Karpas-422 (cell line): ENCODE measurements at places on chromosomes 11 and 22. TPM values are rescaled to one million over a fixed set of nuclear protein-coding genes. Genes with fewer than 3 reads are reported as not detected.

- no peak for DNase-seq
These were observed 83.9 kb upstream of the MTNR1B start for GRCh38 chr11:92885600-92885999.

GRCh38 chr11:116680349-116681125 lies 92.2 kb downstream of the BUD13 start:
- DNase-seq, result no peak

DNA sequence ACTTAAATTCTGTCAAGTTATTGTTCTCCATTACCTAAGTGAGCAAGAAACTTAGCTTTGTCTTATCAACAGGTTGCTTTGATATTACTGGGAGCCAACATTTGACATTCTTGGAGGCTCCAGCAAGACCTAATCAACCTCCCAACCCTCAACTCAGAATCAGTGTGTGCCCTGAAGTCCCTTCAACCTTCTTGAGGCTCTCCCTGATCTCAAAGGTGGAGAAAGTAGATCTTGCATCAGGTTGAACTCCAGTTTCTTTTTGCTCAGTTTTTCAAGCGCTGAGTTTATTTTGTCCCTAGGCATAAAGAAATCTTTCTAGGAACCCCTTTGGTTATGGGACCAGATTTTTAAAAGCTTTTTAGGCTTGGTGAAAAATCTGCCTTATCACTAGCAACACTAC lies 1.4 kb downstream of the FAM111A start:
- DNase-seq, result peak; percentile 54

DNA sequence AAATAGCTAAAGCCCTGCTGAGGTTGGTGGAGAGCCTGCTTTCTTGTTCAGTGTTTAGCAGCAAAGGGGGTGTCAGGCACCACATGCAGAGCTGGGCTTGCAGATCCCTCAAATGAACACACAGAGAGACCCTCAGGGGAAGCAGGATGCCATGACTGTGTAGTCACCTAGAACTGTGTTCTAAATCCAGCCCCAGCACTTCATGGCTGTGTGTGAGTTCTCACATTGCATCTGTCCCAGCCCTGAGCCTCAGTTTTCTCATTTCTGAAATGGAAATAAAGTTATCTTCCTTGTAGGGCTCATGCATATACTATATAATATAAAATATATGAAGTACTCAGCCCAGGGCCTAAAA lies 47.1 kb downstream of the CWC15 start:
- no peak for DNase-seq

- DNase-seq, result no peak
These were observed 507.6 kb upstream of the LARGE1 start for GRCh38 chr22:34427841-34428240.

DNA sequence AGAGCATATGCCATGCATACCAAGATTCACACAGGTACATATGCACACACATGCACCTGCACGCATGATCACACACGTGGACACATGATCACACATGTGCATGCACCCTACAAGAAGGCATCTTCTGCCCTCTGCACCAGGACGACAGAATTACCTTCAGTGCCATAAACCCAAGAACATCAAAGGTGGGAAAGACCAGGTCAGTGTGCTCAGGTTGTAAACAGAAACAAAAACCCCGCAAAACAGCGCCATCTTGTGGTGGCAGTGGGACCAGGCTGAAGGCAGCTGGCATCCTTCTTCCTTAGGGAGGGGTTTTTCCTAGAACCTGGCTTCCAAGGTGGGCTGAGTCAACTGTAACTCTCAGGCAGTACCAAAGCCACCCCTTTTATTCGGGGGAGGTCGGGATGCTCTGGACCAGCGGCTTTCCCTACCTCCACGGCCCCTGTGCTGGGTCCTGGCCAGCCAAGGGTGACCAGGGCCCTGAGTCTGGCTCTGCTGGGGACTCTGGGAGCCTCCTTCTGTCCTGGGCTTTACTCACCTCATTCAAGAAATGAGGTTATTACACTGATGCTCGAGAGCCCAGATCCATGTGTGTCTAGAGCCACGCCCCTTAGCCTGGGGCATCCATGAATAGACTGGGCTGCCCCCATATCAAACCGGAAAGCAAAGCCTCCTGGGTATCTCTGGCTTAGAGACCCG lies 69.4 kb upstream of the FGF3 start:
- DNase-seq, result peak; percentile 87

GRCh38 chr22:36902143-36902926 lies 11.1 kb upstream of the CSF2RB start:
- DNase-seq, result no peak

DNA sequence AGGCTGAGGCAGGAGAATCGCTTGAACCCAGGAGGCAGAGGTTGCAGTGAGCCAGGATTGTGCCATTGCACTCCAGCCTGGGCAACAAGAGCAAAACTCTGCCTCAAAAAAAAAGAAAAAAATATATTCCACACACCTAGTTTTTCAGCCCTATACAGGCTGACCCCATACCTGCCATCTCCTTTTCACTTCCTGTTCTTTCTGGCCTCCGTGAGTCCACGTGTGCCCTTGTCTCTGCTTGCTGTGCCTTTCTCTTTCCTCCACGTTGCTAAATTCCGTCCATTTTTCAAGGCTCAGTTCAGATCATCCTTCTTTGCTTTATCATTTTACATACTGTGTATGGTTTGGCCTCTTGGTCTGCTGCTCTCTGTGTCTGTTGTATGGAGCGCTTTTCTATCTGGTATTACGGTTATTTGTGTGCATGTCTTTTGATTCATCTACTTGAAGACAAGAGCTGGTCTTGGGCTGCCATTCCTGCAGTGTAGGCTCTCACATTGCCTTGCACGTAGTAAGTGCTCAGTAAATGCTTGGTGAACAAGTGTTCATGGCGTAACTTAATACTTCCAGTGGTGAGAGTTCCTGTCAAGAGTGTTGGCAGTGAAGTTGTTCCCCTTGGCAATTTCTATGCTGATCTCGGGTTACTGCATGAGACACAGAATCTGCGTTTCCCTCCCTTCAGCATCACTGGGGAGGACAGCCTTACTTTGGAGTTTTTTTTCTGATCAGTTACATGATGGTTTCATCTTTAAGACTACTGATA lies 57.5 kb downstream of the PTPRJ start:
- DNase-seq, result peak; percentile 41

GRCh38 chr11:122139595-122139866 lies 23.5 kb upstream of the BLID start:
- no peak for DNase-seq

DNA sequence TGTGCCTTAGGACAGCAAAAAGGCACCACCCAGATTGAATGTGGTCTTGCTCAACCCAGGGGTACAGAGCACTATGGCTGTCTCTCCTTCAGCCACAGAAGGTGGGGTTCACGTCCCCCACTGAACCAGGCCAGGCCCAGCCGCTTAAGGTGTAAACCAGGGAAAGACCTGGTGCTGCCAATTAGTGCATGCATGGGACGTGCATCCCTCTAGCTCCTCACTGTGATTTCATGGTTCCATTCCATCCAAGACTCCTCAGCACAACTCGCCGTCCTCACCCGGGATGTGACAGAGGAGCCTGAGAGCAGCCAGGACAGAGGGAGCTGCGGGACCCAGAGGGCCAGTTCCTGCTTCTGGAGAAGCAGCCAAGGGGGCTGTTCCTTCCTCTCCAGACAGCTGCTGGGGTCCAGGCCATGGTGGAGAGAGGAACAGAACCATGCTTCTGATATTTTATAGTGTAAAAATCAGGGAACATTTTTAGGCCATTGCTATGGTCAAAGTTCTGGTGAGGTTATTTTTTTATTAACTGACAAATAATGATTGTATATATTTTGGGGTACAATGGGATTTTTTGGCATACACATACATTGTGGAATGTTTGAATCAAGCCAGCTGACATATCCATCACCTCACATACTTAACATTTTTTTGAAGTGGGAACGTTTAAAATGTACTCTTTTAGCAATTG lies 492.2 kb upstream of the B3GAT1 start:
- DNase-seq, result no peak

- DNase-seq, result no peak
These were observed 478.1 kb upstream of the CHORDC1 start for GRCh38 chr11:90700789-90701439.

DNA sequence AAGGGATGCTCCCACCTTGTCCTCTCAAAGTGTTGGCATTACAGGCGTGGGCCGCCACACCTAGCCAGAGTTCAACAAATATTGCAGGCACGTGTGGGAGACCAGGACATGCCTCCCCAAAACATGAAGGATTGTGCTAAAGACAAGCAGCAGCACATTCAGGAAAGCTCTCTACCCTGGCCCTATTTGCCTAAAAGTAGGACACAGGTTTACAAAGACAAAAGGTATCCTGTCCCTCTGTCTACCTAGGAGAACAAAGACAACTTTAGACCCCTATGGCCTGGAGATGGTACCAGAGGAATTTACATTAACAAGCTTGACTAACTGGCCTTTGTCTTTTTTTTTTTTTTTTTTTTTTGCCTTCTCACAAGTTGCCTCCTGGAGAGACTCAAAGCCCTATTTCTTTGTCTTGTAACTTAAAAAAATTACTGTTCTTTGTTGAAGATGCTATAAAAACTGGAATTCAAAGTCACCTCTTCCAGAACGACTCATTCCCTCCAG lies 859 bp upstream of the ACCS start:
- DNase-seq, result peak; percentile 50

DNA sequence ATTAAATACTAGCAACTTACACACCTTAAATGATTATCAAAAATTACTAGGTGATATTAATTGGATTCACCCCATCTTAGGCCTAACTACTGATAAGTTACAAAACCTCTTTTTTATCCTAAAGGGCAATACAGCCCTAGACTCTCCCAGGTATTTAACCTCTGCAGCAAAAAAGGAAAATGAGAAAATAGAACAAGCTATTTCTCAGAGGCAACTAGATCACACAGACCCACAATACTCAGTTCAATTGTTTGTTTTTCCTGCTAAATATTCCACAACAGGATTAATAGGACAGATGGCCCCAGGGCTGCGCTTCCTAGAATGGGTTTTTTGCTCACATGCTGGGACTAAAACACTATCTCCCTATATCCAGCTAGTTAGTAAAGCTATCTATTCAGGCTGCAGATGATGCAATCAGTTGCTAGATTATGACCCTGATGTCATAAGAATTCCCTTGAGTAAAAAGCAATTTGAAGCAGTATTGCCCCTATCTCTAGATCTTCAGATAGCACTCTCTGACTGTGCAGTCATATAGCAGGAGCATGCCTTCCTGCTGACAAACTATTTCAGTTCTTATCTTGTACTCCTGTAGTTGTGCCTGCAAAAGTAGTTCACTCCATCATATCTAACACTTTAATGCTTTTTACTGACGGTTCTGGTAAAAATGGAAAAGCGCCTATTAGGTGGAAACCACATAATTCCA lies 1595.5 kb upstream of the TENM4 start:
- DNase-seq, result no peak

DHCR7 gene
- total RNA-seq, result 63.3 and 65.3 TPM in 2 replicates

CHADL gene
- 0.90 TPM in 1 of 2 replicates, not detected in the other for total RNA-seq

CRYBB3 gene
- not detected in 2 replicates for total RNA-seq
